ENCODE measurements at places on chromosomes 2 and 18.

DNA sequence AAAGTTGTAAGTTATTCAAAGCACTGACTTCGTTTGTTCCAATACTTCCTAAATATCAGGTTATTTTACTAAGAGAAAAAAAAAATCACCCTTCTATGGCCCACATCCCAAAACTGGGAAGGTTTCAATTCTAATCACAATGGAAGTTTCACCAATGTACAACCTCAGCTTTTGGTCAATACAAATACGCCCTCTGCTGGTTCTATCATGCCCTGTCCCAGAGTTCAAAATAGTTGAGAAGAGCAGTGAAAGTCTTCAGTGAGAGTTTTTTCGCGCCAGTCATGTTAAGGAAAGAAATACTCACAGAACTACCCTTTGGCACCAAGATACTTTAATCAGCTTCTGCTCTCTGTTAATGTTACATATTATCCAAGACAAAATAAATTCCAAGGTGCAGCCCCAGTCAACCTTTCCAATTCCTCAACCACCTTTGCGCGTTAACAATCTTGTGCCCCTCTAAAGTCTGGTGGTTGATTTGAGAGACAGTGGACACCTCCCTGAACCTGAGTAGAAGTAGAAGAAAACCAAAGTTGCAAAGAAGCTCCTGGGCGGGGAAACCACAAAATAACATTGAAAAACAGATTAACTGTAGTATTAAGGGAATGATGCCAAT is 59.9 kb downstream of the SUMO1 start:
- DNase-seq = peak; percentile 16

GRCh38 chr2:57906152-57906732 is 140.4 kb upstream of the VRK2 start:
- no peak for DNase-seq

- no peak for DNase-seq
Measured at GRCh38 chr2:224966613-224967012, 75.7 kb downstream of the DOCK10 start.

GRCh38 chr2:187206071-187206470 is 242.0 kb downstream of the CALCRL start:
- no peak for DNase-seq

GRCh38 chr2:199740111-199740428 is 110.9 kb downstream of the FTCDNL1 start:
- no peak for DNase-seq

GRCh38 chr18:61669320-61669719 is 223.5 kb downstream of the RNF152 start:
- DNase-seq = no peak

- no peak for DNase-seq
Measured at GRCh38 chr2:216391401-216391800, 19.1 kb upstream of the MARCHF4 start.

DNA sequence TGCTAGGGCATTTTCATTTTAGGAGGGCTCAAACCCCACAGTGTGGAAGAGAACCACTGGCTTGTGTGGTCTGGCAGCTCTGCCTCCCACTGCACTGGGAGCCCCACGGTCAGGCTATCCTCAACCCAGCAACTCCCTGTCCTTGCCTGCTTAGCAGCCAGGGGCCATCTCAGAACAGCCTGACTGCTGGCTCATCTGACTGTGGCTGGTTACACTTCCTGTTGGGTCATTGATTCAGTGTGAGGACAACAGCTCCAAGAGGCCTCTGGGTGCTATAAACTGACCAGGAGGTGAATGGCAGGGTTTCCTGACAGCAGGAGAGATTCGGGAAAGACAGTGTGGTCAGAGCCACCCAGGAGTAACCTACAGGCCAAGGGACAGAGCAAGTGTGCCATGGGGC is 40.1 kb downstream of the AMER3 start:
- DNase-seq = no peak
